ENCODE measurements at places on chromosomes 13 and 19.

- no peak for DNase-seq
Measured at GRCh38 chr13:31452525-31452924, 252.8 kb downstream of the B3GLCT start.

GRCh38 chr13:87656306-87656705 is 14.9 kb upstream of the SLITRK5 start:
- no peak for DNase-seq

DNA sequence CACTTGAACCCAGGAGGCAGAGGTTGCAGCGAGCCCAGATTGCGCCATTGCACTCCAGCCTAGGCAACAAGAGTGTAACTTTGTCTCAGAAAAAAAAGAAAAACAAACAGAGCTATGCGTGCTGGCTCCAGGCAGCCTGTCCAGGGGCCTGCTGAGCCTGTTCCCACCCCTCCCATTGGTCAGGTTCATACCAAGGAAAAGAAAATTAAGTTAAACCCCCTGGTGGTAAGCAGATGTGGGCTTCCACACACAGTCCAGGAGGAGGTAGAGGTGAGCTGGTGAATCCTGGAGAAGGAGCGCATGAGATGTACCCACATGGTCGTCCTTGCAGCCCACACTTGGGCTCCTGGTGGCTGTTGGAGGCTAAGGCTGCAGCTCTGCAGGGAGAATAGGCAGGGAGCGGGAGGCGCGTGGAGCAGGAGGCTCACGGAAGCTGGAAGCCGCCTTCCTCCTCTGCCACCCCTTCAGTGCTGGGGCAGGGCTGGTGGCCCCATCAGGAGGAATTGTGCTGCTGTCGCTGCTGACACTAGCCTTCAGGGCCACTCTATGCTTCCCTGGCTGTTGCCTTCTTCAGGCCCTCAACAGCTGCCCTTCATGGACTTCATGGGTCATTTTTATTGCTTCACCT is 10.5 kb upstream of the CHAMP1 start:
- DNase-seq: no peak

- DNase-seq: peak; percentile 1
Measured at GRCh38 chr13:62747152-62747551, 1331.5 kb upstream of the PCDH20 start.

DNA sequence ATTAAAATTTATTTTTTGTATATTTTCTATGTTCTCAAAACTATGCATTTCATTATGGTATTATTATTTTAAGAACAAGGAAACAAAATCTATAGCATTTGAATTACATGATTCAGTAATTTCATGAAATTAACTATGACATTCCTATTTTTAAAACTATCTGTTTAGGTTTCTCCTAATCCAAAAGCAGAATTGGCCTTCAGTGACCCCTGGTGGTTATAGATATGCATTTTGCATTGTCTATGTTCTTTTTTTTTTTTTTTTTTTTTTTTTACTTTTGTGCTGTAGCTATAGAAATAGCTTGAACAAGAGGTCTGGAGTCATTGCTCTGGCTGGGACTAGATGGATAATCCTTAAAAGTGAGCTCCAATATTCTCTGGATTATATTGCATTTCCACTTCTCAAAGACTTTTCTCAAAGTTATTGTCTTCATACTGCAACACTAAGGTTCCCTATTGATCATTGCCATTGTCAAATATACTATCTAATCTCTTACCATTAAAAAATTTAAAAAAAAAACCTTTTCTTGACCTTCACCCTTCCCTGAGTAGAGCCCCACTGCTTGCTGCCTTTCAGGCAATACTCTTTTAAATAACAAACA is 15.9 kb upstream of the DNAJC3 start:
- DNase-seq: peak; percentile 55

GRCh38 chr19:45391346-45391745 is 13.5 kb downstream of the PPP1R13L start:
- peak; percentile 38 for DNase-seq

DNA sequence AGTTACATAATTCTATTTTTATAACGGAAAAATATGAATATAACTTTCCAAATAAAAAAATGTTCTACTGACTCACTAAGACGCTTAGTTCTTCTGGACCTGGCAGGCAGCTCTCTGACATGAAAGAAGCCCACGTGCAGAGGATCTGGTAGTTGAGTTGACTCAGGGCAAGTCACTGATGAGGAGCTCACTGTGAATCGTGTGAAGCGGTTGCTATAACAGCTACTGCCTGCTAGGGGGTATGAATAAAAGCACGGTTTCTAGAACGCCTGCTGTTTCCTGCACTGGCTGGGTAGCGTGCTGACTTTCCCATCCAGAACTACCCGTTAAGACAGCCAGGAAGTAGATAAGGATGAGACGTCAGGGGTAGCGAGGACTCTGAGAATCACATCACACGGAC is 54.7 kb upstream of the WASF3 start:
- DNase-seq: peak; percentile 76

- DNase-seq: no peak
Measured at GRCh38 chr13:109680288-109680687, 106.1 kb downstream of the IRS2 start.

DNA sequence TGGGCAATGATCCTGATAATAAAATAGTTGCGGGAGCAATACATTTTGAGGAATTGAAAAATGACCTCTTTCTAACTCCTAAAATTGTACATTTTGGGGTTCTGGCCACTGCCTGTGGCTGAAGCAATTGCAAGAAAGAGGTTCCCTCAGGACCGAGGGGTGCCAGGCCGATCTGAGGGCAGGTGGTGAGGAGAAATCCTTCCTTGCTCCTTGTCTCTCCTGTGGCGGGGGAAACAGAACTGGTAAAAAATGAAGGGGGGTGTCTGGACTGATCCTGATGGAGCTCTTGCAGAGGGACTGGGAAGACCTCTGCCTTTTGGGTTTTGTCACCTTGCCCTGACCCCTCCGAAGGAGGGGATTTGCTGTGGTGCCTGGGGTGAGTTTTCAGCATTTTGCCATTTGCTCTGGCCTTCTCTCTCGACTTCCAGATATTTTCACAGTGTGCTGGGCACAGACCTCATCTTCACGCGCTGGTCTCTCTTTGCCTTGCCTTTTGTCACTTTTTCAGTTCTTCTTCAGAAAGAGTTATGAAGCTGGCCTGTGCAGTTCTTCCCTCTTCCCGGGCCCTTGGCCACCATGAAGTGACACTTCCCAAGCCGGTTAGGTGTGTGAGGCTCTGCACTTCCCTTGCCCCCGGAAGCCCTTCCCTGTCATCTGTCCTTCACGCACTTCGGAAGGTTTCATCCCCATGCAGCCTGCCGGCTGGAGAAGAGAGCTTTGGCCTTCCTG is 22.2 kb downstream of the NFIX start:
- DNase-seq: no peak

- DNase-seq: no peak
Measured at GRCh38 chr13:44812818-44813217, 176.5 kb downstream of the NUFIP1 start.

DNA sequence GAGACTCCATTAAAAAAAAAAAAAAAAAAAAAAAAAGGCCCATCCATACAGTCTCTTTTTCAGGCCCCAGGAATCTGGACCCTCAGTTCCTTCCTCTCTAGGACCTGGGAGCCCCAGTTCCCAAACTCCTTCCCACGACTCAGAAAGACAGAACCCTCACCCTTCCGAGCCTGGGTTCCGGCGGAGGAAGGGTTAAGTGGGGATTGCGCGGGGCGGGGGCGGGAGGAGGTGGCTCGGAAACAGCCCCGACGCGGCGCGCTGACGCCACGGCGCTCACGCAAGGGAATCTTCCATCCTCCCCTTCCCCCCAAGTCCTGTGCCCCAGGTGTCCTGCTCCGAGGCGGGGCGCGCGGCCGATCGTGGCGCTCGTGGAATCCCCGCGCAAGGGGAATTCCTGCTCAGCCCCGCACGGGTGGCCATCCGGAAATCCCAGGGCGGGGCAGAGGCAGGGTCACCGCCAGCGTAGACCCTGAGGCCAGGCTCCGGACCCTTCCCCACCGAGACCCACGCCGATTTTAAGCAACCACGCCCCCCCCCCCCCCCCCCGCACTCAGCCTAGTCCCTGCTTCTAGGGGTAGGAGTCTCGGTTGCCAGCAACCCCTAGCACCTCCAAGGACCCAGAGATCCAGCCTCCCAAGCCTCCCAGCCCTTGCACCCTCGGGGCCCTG is 659 bp downstream of the NFKBID start:
- DNase-seq: peak; percentile 83

- DNase-seq: no peak
Measured at GRCh38 chr13:95841894-95842293, 165.0 kb downstream of the DNAJC3 start.

DNA sequence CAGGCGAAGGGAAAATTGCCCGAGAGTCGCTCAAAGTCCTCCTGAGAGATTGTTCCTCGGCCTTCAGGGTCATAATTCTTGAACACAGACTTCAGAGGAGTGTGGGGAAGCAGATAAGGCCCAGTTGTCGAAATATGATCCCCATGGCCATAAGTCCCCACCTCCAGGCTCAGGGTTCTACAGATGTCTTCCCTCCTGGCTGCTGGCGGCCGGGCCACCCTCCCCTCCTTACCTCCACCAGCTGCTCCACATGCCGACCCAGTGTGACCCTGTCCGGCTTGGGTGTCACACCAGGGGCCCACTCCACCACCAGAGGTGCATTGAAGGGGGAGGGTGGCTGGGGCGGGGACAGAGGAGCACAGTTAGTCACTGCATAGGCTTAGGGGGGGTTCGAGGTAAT is 10.1 kb downstream of the FAM98C start:
- no peak for DNase-seq

DNA sequence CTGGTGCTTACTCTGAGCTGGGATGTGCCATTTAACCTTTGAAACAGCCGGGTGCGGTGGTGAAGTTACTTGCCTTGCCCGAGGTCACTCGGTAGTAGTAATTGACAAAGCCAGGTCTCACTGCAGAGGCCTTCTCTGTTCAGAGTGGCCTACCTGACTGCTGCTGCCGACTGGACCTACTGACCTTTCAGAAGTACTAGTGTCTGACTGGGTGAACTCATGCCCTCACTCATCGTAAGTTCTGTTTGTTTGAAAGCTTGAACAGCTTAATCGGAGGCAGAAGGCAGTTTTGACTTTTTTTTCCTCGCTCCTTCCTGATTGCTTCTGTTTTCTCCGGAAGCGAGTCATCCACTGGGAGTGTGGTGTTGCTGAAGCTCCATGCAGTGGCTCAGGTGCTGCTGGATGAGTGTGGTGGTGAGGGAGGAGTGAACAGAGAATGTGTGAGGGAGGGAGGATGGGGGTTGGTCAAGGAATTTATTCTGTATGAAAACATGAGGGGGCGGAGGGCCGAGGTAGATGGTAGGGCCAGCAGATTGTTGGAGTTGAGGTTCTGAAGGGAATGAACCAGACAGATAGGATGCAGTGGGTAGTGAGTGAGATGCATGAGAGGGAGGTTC is 2.7 kb downstream of the SPINT2 start:
- peak; percentile 59 for DNase-seq

GRCh38 chr13:42600943-42601342 is 27.0 kb downstream of the TNFSF11 start:
- no peak for DNase-seq

DNA sequence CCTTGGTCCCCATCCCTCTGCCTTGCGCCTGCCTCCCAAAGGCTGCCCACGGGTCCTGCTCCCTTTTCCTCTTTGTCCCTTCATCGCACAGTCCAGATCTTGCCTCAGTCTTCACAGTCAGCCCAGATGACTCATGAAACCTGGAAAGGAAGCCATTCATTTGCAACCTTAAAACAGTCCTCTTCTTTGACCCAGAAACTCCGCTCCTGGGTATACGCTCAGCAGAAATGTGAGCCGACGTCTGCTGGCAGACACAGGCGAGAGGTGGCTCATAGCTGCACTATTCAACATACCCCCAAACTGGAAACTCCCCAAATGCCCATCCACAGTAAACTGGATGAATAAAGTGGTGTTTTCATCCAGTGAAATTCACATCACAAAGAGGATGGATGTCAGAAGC is 13.6 kb upstream of the PEPD start:
- DNase-seq: no peak

DNA sequence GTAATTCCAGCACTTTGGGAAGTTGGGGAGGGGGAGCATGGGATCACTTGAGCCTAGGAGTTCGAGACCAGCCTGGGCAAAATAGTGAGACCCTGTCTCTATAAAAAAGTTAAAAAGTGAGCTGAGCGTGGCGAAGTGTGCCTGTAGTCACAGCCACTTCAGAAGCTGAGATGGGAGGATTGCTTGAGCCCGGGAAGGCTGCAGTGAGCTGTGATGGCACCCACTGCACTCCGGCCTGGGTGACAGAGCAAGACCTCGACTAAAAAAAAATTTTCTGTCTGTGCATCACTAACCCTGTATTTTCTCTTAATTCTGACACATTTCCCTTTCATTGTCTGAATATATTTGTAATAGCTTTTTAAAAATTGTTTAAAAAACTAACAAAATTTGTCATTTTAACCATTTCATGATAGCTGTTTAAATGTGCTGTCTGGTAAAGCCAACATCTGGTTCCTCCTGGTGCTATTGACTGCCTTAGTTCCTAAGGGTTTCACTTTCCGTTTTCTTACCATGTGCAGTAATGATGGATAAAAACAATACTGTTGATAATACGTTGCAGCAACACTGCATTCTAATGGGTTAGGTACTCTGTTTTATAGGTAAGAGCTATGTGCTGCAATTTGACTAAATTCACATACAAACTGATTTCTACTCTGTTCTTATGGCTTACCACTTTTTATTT is 29.7 kb downstream of the LATS2 start:
- no peak for DNase-seq

GRCh38 chr19:33523167-33523566 is 1.6 kb upstream of the PEPD start:
- no peak for DNase-seq

DNA sequence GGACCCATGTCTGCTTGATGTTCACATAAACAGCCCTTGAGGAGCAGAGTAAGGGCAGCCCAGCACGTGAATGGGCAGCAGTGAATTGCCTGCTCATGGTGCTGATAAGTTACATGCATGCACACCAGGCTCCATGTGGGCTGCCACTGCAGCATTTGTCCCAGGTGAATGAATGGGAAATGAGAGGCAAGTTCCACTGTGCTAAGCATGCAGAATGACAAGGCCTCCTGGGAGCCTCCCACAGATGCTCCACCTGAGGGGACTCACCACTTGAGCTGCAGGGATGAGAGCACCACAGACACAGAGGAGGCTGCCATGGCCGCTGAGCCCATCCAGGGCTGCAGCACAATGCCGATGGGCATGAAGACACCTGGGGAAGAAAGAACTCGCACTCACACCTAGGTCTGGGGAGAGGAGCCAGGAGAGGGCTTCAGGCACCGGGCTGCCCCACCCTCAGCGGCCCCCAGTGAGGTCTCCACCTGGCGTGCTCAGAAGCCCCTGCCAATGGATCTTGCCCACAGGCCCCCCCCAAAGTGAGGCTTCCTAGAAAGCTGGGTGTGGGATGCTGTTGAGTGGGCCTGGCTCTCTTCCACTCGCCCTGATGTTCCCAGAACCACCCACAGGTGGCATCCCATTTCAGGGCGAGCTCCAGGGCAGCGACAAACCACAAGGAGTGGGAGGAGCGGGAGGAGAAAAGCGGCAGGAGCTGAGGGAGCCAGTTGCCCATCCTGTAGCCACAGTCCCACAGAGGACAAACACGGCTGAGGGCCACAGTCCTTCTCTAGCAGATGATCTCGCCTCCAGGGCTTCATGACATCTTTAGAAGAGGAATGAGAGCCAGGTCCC is 73.8 kb downstream of the CCDC70 start:
- peak; percentile 15 for DNase-seq

Measured in EL (cell line).